ENCODE measurements at places on chromosomes 13 and 19.

- no peak for DNase-seq
These were observed 4.7 kb downstream of the ZNF536 start for GRCh38 chr19:30376826-30377425.

DNA sequence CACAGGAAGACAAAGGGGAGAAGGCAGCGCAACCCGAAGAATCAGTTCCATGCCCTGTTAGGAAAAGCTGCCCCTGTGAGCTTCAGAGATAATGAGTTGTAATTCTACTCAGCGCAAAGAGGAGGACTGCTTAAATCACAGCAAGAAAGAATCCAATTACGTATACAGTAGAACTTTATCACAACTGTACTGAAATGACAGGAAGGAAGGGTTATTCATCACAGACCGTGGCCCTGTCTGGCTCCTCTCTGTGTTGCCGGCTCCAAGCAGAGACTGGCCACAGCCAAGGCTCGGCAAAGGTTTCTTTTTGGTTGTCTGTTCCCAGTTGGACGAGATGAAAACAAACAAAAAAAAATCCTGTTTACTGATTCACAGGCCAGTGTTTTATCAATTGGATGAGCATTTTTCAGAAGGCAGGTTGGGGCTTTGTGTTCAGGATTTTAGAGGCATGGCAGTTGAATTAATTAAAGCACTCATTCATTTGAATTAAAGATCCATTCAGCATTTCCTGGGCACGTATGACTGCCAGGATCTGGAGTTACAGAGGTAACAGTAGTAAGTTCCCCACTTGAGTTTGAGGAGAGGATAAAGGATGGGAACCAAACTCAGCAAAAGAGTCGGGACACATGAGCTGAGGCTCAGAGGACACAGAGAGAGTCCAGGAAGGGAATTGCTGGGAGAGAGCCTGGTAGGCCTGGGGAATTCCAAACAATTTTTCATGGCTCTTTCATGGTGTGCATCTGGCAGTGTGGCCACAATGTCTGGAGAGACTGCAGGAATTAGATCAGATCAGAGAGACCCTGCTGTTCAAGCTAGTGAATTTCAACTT is 341.0 kb downstream of the DNAJC15 start:
- no peak for DNase-seq

GRCh38 chr13:44648392-44649103 is 72.4 kb upstream of the TSC22D1 start:
- DNase-seq, result peak; percentile 4

- no peak for DNase-seq
These were observed 10.3 kb downstream of the GNA15 start for GRCh38 chr19:3145909-3146676.

DNA sequence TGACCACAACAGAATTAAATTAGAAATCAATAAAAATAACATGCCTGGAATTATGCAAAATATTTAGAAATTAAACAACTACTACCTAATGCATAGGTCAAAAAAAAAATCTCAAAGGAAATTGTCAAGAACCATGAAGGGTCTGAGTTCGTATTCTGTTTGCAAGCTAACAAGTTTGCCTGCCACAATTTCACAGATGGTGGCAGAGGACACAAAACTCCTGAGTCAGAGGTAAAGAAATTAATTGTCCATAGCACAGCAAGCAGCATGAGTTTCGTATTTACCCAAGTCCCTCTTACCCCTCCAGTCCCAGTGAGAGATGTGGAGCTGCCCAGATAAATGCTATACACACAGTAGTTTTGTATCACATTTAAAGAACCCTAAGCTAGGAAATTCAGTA is 675.9 kb downstream of the UQCRFS1 start:
- DNase-seq, result no peak

DNA sequence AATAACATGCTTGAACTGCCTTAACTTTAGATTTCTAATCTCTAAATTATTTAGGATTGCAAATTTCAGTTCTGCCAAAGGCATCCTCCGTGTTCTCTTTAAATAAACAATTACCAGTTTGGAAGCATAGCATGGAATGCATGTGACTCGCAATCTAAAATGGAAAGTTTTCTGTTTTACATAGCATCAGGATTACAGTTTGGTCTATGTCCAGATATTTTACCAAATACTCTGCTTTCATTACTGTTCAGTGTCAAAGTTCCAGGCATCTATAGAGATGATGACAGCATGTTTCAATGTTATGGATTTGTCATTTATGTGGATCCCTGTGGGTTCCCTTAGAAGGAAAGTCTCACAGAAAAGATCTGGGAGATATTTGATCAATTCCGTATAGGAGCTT is 16.8 kb downstream of the FLT1 start:
- no peak for DNase-seq

GRCh38 chr13:20702915-20703779 is at the start of gene IL17D:
IL17D (plus strand) TSS chr13:20703699; CDS start chr13:20704002, 303 bp downstream.
- DNase-seq, result peak; percentile 32

GRCh38 chr19:44649578-44650145 is 6.0 kb downstream of the PVR start:
- no peak for DNase-seq

- DNase-seq, result no peak
These were observed 28.4 kb downstream of the ANKRD27 start for GRCh38 chr19:32646556-32646955.

DNA sequence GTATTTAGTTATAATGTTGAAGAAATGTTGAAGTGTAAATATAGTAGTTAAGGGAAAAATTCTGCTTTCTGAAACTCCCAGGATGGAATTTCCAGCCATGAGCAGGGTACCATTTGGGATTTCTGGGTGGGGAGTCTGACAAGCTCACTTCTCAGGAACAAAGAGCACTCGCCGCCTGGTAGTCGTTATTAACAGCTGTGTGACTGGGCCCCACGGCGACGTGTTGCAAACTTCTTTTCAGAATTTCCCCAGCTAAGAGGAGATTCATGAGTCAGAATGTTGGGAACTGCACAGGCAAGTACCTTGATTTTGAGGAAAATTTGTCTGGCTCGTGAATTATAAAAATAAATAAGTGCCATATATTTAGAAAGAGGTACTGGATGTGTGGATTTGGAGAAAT is 103.7 kb downstream of the LACC1 start:
- no peak for DNase-seq

- DNase-seq, result peak; percentile 1
These were observed 46.5 kb downstream of the UTP14C start for GRCh38 chr13:52070929-52071523.

GRCh38 chr13:97413694-97414093 is 20.3 kb upstream of the RAP2A start:
- no peak for DNase-seq

DNA sequence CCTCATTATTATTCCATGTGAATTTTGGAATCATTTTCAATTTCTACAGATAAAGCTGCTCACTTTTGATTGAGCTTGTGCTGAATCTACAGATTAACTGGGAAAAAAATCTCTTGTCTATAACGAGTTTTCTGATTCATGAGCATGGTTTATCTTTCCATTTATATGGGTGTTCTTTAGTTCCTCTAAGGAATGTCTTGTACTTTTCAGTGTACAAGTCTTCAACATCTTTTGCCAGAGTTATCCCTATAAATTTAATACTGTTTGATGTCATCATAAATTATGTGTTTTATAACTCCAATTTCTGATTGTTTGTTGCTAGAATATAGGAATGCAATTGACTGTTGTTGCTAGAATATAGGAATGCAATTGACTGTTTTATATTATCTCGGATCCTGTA is 533.8 kb downstream of the OLFM4 start:
- DNase-seq, result no peak

DNA sequence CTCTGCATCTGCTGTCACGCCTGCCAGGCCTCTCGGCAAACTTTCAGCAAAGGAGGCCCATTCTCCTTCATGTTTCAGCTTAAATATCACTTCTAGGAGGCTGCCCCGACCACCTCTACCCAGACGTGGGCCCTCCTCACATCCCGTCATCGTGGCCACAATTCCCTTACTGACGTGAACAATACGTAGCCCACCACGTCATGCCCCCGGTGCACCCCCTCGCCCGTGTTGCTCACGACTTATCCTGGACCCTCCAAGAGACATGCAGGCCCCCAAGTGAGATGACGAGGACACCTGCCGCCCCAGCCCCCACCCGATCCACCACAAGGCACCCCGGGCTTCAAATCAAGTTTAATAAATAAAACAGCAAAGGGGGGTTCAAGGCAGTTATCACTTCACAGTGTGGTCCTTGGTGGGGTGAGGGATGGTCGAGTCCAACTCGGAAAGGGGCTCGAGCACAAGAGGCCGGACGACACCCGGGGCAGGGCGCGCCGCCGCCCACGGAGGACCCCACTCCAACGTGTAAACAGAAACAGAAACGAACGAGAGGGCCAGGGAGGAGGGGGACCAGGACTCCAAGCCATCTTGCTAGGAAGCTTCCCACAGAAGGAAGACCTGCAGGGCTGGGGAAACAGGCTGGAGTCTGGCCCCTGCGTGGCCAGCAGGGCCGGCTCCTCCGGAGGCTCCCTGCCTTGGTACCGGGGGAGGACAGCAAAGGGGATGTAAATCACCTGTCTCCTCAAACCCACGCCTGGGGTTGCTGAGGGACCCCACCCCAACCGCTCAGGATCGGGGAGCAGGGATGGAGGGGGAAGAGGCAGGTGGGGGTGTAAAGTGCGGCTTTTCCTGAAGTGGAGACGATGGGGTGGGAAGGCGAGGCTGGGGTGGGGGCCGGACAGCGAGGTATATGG is 14.3 kb upstream of the PLPP2 start:
- DNase-seq, result no peak

GRCh38 chr19:18478545-18479311 is 40.8 kb upstream of the ISYNA1 start:
- peak; percentile 65 for DNase-seq

All from CD4-positive, alpha-beta T cell treated with Interleukin-12 subunit alpha and Interleukin-12 subunit beta, for 1 hour (primary cell).